ENCODE measurements at places on chromosomes 13 and 19. TPM values are rescaled to one million over a fixed set of nuclear protein-coding genes. Genes with fewer than 3 reads are reported as not detected.

DNA sequence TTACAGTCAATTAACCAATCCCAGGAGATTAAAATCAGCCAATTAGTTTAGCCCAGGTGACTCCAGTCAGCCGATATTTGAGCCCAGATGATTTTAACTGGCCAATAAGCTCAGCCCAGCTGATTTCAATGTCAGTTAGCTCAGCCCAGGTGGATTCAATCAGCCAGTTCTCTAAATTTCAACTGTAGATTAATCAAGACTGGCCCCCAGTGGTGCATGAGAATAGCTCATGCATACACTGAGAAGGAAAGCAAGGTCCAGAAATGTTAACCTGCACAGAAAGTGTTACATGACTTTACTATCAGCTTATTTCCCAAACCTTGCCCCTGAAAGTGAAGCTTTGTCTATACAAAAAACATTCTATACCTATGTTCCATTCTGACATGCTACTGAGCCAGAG lies 55.4 kb upstream of the ZNF724 start:
- DNase-seq: no peak

DNA sequence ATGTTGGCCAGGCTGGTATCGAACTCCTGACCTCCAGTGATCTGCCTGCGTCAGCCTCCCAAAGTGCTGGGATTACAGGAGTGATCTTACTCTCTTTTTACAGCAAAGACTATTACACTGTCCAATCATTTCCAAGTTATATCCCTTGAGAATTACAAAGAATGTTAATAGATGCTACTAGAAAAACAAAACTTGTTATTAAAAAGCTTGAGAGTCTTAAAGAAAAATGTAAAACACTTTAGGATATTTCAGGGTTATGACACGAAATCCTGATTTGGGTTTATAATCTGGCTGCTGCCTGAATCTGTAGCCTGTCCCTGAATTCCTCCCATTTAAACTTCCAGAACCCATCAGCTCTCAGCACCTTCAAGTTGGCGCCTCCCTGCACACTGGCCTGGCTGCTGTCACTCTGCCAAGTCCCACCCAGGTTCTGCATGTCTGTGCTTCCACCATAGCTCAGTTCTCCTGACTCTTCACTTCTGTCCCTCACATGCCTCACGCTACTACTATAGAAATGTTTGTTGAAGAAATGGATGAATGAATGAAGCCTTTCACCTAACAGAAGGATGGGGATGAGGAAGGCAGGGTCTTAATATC lies 55.8 kb upstream of the RFXAP start:
- no peak for DNase-seq

DNA sequence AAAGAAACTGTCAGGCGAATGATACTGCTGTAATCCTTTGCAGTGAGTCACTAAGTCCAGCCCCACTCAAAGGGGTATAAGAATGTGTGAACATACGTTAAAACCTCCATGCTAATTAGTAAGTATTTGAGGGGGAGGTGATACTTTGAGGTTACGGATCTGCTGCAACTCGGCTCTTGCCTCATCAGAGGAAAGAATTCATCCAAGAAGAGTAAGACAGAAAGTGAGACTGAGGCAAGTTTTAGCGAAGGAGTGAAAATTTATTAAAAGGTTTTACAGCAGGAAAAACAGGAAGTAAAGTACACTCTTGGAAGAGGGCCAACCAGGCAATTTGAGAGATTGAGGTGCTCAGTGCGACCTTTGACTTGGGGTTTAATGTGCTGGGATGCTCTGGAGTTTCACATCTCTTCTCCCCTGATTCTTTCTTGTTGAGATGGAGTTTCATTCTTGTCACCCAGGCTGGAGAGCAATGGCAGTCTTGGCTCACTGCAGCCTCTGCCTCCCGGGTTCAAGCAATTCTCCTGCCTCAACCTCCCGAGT lies 9.8 kb downstream of the CLEC4M start:
- DNase-seq: no peak

GRCh38 chr13:37326334-37326733 lies 220.9 kb upstream of the CSNK1A1L start:
- DNase-seq: no peak

DNA sequence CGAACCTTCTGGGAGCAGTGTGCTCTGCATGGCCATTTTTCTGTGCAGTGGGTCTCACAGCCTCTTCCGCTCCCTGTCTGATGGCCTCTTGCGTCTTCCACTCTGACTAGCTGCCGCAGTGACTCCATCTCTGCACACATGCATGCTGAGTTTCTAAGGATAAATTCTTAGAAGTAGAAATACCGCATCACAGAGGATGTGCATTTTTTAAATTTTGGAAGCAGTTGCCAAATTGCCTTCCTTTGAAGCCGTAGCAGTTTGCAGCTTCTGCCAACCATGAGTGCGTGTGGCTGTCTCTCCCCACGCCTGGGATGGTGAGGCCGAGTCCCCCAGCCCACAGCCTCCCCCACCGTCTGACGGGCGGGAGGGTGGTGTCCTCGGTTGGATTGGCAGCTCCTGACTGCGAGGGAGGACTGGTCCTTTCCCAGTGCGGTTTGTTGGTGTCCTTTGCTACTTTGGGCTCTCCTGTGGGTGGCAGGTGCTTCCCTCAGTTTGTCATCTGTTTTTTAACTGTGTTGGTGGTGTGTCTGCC lies 9.8 kb downstream of the FZR1 start:
- DNase-seq: no peak

- no peak for DNase-seq
Observed at GRCh38 chr13:75222031-75222430, 259.9 kb downstream of the TBC1D4 start.

DNA sequence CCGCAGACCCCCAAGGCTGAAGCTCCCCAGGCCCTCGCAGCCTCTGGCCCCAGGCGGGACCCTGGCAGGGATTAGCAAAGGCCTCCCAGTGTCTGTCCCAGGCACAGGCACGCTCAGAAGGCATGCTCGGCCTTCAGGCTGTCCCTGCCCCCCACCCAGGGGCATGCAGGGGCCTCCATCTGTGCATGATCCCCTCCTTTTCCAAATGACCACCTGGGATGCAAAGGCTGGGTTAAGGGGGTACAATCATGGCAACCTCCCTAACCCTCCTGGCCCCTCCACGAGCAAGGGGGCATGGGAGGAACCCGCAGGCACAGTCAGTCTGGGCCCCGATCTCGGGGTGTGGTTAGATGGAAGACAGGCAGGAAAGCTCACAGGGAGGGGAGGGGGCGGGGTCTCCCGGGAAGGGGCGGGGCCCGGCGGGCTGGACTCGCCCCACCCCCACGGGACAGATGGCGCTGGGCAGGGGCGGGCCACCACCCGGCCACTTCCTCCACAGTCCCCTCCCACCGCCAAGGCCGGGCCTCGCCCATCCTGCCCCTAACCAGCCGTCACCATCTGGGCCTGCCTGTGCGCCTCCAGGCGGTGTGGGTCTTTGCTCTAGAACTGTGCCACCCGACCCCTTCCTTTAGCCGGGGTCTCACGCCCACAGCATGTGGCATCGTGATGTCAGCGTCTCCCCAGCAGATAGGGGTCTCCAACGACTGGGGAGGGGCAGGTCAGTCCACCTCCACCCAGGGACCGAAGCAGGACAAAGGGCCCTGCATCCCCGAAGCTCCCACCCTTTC lies 7.0 kb upstream of the REXO1 start:
- DNase-seq: peak; percentile 67

DNA sequence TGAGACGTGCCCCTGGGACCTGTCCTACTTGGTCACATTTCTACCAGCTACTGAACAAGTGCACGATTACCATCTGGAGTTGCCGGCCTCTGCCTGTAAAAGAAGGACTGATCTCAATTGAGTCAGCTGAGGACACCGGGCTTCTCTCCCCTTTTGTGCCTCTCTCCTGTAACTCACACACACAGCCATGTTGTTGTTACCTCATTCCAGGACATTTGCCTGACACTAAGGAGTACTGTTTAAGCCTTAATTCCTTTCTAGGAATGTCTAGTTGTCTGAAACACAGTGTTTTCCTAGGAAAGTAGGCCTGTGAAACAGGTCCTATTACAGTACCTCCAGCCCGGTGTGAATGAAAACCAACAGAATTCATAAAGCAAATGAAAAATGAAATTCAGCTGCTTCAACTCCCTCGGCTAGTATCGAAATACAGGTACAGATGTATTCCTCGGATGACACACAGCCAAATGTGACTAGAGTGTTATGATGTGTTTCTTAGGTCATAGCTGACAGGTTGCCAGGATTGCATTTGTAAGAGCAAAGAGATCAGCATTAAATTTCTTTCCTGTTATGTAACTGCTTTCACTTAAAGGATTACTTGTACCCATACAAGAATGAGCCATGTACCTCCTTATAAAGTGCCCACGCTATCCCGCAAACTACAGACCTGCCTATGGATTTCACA lies 152.0 kb upstream of the IRS2 start:
- peak; percentile 81 for DNase-seq

The ZNF69 gene
- 3.4 TPM for polyA plus RNA-seq

The C19orf73 gene
- polyA plus RNA-seq: 0.54 TPM

GRCh38 chr13:59842507-59842906 lies 321.2 kb downstream of the DIAPH3 start:
- DNase-seq: no peak

GRCh38 chr19:13784731-13785452 lies 10.4 kb upstream of the ZSWIM4 start:
- DNase-seq: no peak

The BST2 gene
- 11.4 TPM for polyA plus RNA-seq

- DNase-seq: no peak
Observed at GRCh38 chr19:43763473-43763939, 8.7 kb upstream of the SMG9 start.

The TINCR gene
- 0.86 TPM for polyA plus RNA-seq

DNA sequence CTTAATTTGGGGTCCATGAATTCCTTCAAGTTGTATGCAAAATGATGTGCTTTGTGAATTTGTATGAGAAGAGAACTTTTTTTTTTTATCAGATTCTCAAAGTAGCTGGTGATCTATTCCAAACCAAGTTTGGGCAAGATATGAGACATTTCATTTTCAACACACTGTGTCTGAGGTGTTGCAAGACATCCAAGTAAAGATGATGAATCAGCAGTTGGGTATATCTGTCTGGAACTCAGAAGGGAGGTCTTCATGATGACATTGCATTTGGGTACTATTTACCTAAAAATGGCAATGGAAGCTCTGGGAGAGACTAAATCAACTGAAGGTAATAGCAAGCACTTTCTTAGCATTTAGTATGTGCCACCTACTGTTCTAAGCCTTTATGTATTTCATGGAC lies 2.8 kb downstream of the FAM124A start:
- DNase-seq: no peak

DNA sequence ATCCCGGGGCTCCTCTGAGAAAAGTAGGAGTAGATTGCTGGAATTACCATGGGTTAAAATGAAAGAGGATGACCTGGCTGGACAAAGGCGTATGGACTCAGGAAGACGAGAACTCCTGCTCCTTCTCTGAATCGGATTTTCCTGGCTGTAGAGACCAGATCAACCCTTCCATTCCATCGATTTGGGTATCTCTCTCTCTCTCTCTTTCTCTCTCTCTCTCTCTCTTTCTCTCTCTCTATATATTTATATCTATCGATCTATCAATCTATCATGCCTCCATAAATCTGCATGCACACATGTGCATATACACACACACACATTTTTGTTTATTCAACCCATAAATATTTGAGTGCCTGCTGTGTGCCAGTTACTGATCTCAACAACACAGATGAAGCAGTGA lies 234.9 kb downstream of the LMO7 start:
- peak; percentile 23 for DNase-seq

GRCh38 chr19:31257426-31258130 lies 91.7 kb downstream of the TSHZ3 start:
- DNase-seq: no peak

GRCh38 chr13:60583196-60583888 lies 186.3 kb downstream of the TDRD3 start:
- DNase-seq: no peak

GRCh38 chr13:93861818-93862217 lies 617.7 kb downstream of the DCT start:
- DNase-seq: no peak

DNA sequence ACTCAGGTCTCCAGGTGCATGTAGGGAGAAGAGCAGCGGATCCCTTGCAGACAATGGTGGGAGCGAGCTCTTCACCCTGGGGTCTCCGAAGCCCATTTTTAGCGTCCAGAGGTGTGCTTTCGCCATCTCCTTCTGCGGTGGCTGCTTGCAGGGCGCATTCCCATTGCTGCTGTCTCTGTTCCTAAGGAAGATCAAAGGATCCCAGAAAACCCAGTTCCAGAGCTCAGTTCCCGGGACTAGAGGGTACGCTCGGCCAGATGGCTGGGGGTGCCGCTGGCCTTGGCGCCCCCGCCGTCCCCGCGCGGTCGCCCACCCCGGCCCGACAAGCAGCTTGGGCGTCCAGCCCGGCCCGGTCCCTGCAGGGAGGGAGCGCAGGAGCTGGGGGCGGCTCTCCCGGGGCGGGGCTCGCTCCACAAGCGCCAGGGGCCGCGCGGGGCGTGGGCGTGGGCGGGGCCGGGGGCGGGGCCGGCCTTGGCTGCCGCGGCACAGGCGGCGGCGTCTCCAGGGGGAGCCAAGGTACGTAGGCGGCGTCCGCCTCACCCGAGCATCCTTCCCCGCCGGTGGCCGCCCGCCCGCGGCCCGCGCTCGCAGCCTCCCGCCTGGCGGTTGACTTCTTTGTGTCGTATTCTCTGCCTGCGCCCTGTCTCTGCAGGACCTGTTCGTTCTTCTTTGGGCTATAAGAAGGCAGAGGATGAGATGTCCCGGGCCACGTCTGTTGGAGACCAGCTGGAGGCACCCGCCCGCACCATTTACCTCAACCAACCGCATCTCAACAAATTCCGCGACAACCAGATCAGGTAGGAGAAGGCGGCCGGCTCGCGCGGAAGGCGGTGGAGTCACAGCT lies 96.8 kb downstream of the ATP8A2 start:
- DNase-seq: peak; percentile 8

- no peak for DNase-seq
Observed at GRCh38 chr13:35797991-35798390, 321.5 kb upstream of the MAB21L1 start.

GRCh38 chr19:39296055-39296645 lies at the start of gene IFNL1:
IFNL1 (plus strand) TSS chr19:39296407; CDS start chr19:39296422, 15 bp downstream.
- DNase-seq: no peak

GRCh38 chr19:15895876-15896430 lies 1.9 kb downstream of the CYP4F2 start:
- no peak for DNase-seq

- no peak for DNase-seq
Observed at GRCh38 chr19:6100284-6100915, 9.9 kb downstream of the RFX2 start.

GRCh38 chr19:17049711-17050280 lies 23.2 kb upstream of the CPAMD8 start:
- DNase-seq: no peak

DNA sequence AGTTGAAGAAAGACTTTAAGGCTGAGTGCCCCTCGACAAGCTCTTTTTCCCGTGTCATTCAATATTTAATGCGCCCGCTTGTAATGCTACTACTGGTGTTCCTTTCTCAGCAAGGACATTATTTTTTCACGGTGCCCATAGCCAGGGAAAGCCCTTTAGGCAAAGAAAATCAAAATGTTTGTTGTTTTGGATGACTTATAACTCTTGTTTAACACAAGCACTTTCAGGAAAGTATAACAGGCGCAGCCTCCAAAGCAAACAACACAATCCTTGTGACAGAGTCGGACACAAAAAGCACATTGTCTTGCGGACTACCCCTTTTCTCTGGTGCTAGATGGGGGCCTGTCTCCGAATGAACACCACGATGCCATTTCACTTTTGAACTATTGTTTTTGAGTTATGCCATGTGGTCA lies 12.4 kb downstream of the ZIC5 start:
- DNase-seq: no peak

The TEX101 gene
- not detected for polyA plus RNA-seq

- DNase-seq: no peak
Observed at GRCh38 chr19:35812220-35813042, at the start of gene PRODH2. PRODH2 (minus strand) TSS chr19:35812845; CDS start chr19:35812805, 40 bp downstream.

- DNase-seq: no peak
Observed at GRCh38 chr13:83216479-83217245, 665.6 kb downstream of the SLITRK1 start.

All from hindlimb muscle (tissue), 1 donor.